Nephron progenitor cell (in vitro differentiated cells): ENCODE measurements at places on chromosomes 2 and 18.

DNA sequence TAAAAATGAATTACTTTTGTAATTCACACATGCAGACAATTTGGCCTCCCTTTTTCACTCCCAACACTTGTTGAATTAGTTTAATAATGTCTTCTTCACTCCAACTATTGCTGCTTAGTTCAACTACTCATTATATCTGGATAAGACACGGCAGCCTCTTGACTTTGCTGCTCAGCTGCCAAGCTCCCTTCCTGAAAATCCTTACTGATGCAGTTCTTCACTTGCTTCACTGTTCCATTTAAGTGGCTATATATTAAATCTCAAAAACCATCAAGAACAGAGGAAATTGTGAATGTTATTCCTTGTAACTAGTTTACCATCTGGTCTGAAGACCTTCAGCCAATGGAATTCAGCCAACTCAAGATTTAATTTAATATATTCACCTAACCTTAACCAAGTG, 127.1 kb downstream of the NCOA1 start:
- H3K4me3 ChIP-seq, result no peak overlapping the region
- DNase-seq, result no peak
- peaks cover 5% of the 10 kb centered on the region for H3K4me1 ChIP-seq
- H3K36me3 ChIP-seq, result peaks cover 1% of the 10 kb centered on the region
- H3K27me3 ChIP-seq, result peaks cover 5% of the 10 kb centered on the region

DNA sequence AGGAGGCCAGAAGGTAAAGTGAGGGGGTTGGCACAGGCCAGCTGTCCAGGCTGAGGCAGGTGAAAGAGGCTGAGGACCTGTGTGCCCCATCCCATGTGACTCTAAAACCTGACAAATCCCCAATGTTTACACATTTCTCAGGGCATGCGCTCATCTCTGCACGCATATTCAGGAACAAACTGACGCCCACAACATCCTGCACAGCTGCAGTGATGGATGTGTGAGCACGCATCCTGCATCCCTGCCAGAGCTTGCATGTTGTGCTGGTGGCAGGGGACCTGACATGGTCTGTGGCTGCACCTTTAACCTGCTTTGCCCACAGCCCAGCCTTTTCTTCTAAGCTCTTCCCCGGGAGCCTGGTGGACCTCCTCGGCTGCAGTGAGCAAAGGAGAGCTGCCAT, 83.1 kb downstream of the FBXO15 start:
- H3K27ac ChIP-seq, result no peak overlapping the region
- H3K4me1 ChIP-seq, result peaks cover 7% of the 10 kb centered on the region
- no peaks in the 10 kb centered on the region for H3K36me3 ChIP-seq
- H3K4me3 ChIP-seq, result no peak overlapping the region
- no peak for DNase-seq

DNA sequence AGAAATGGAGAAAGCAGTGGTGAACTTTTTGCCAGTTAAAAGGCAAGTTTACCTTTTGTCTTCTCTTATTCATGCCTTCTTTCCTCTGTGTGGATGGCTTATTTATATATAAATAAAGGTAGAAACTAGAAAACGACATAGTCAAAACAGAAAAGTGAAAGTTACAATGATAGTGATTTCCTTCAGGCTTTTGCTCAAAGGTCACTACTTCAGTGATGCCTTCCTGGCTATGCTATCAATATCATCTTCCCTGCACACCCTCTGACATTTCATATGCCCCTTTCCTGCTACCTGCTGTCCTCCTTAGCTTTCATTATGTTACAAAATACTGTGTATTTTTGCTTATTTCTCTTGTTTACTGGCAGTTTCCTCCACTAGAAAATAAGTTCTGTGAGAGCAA, 132.0 kb upstream of the NOSTRIN start:
- peak overlapping the region; percentile 87 for H3K27ac ChIP-seq
- H3K36me3 ChIP-seq, result peaks cover 9% of the 10 kb centered on the region
- no peaks in the 10 kb centered on the region for H3K27me3 ChIP-seq
- no peak for DNase-seq
- H3K4me1 ChIP-seq, result no peaks in the 10 kb centered on the region
- no peak overlapping the region for H3K4me3 ChIP-seq

DNA sequence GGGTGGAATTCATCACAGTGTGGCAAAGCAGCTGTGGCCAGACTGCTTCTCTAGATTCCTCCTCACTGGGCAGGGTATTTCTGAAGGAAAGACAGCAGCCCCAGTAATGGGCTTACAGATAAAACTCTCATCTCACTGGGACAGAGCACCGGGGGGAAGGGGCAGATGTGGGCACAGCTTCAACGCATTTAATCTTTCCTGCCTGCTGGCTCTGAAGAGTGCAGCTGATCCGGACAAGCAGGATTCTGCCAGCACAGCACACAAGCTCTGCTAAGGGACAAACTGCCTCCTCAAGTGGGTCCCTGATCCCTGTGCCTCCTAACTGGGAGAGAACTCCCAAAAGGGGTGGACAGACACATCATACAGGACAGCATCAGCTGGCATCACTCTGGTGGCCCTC, 779.9 kb upstream of the CNTNAP5 start:
- H3K4me3 ChIP-seq, result no peak overlapping the region
- no peak for DNase-seq
- H3K27ac ChIP-seq, result no peak overlapping the region
- H3K4me1 ChIP-seq, result no peaks in the 10 kb centered on the region
- no peaks in the 10 kb centered on the region for H3K36me3 ChIP-seq

GRCh38 chr2:239321596-239322415, 79.0 kb downstream of the HDAC4 start:
- peaks cover 77% of the 10 kb centered on the region for H3K36me3 ChIP-seq
- H3K27ac ChIP-seq, result peak overlapping the region; percentile 38
- DNase-seq, result no peak
- no peaks in the 10 kb centered on the region for H3K27me3 ChIP-seq
- peaks cover 65% of the 10 kb centered on the region for H3K4me1 ChIP-seq

DNA sequence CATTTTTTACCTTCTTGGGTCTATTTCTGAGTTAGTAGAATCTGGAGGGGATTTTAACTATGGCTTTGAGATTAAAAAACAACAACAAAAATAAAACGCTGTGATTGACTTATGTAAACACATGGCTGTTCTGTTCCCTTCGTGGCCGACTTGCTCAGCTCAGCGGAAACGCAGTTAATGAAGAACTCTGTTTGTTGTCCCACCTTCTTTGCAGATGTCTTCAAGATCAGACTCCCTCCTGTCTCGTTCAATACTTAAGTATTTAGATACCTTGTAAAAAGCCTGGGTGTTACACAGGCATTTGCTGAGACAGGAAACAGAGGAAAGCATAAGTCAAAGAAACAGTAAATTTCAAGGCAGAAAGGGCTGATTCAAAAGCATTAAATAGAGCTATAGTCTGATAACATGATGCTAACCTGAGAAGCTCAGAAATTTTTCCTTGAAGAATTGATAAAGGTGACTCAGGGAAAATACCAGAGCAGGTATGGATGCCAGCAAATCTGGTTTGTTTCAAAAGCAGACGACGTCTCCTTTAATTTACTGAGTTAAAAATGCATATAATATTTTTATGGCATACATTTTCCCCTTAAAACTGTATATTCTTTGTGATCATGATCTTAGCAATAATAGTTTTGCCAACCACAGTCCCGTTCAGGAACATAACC, 21.7 kb upstream of the POLI start:
- no peak for DNase-seq
- peaks cover 6% of the 10 kb centered on the region for H3K36me3 ChIP-seq
- H3K4me3 ChIP-seq, result peak overlapping the region; percentile 19
- H3K27ac ChIP-seq, result peak overlapping the region; percentile 98
- peaks cover 32% of the 10 kb centered on the region for H3K4me1 ChIP-seq

DNA sequence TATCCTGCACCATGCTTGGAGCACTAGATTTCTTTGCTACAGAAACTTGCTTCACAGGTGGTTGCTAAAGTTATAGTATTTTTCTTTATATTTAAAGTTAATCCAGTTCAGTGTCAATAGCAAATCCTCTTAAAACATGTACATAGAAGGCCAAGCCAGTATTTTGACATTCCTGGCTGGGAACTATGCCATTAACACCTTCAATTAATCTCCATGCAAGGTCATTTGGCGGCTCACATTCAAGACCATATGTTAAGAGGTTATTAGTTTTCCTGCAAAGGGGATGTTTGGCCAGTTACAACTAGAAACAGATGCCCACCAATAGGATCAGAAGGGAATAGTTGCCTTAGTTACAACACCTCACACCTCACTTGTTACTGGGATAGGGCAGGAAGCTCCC, 261.3 kb upstream of the MEIS1 start:
- DNase-seq, result no peak
- H3K4me1 ChIP-seq, result peaks cover 43% of the 10 kb centered on the region
- peaks cover 24% of the 10 kb centered on the region for H3K36me3 ChIP-seq
- H3K27me3 ChIP-seq, result no peaks in the 10 kb centered on the region
- H3K4me3 ChIP-seq, result no peak overlapping the region
- H3K27ac ChIP-seq, result no peak overlapping the region

GRCh38 chr18:63095768-63096167, 223.8 kb downstream of the BCL2 start:
- peaks cover 11% of the 10 kb centered on the region for H3K27me3 ChIP-seq
- no peak for DNase-seq
- peak overlapping the region; percentile 87 for H3K27ac ChIP-seq
- H3K4me3 ChIP-seq, result no peak overlapping the region
- H3K36me3 ChIP-seq, result peaks cover 11% of the 10 kb centered on the region

GRCh38 chr2:181697571-181697970, 17.3 kb upstream of the NEUROD1 start:
- peaks cover 28% of the 10 kb centered on the region for H3K27me3 ChIP-seq
- no peak overlapping the region for H3K27ac ChIP-seq
- peaks cover 5% of the 10 kb centered on the region for H3K4me1 ChIP-seq
- no peak for DNase-seq

DNA sequence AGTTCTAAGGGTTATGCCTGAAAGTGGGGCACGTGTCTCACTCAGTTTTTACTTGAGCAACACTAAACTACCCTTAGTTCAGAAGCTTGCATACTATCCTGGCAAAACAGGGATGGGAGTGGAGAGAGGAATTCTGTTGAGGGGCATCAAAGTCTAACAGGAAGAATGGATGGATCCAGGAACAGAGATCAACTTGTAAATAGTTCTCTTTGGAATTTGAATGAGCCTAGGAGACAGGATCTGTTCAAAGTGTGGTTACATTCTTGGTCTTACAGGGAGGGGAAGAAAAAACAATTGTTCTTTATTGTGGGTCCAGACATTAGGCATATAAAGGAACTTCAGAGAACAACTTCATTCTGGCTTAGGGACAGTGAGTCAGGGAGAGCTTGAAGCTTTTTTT, 560.2 kb downstream of the CNTNAP5 start:
- no peak overlapping the region for H3K4me3 ChIP-seq
- H3K4me1 ChIP-seq, result no peaks in the 10 kb centered on the region
- DNase-seq, result no peak
- peaks cover 2% of the 10 kb centered on the region for H3K27me3 ChIP-seq
- H3K36me3 ChIP-seq, result no peaks in the 10 kb centered on the region
- no peak overlapping the region for H3K27ac ChIP-seq

- H3K4me1 ChIP-seq, result peaks cover 95% of the 10 kb centered on the region
- H3K27ac ChIP-seq, result no peak overlapping the region
- H3K36me3 ChIP-seq, result peaks cover 25% of the 10 kb centered on the region
- peaks cover 7% of the 10 kb centered on the region for H3K27me3 ChIP-seq
- DNase-seq, result no peak
Observed at GRCh38 chr2:176167398-176167797, 10.3 kb downstream of the HOXD3 start.

DNA sequence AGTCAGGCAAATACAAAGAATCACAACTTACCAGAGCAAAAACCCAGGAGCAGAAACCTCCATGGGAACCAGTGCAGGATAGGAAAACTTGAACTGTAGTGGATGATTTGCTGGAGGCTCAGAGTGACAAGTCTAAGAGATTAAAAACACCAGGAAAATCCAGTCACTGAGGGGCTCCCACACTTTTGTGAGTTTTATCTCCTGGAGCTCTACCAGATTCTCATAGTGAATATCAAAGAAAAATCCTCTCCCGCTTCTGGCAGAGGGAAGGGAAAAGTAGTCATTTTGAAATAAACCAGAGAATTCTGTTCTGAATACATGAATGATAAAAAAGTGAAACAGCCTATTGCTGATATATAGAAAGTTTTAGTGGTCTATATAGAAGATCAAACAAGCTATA, 23.1 kb downstream of the NABP1 start:
- H3K27me3 ChIP-seq, result peaks cover 2% of the 10 kb centered on the region
- H3K36me3 ChIP-seq, result peaks cover 13% of the 10 kb centered on the region
- H3K27ac ChIP-seq, result peak overlapping the region; percentile 86
- no peak overlapping the region for H3K4me3 ChIP-seq
- no peak for DNase-seq

GRCh38 chr2:226636586-226636985, 163.0 kb downstream of the IRS1 start:
- no peak overlapping the region for H3K27ac ChIP-seq
- no peak overlapping the region for H3K4me3 ChIP-seq
- peaks cover 11% of the 10 kb centered on the region for H3K36me3 ChIP-seq
- H3K4me1 ChIP-seq, result peaks cover 8% of the 10 kb centered on the region
- DNase-seq, result no peak
- peaks cover 3% of the 10 kb centered on the region for H3K27me3 ChIP-seq

DNA sequence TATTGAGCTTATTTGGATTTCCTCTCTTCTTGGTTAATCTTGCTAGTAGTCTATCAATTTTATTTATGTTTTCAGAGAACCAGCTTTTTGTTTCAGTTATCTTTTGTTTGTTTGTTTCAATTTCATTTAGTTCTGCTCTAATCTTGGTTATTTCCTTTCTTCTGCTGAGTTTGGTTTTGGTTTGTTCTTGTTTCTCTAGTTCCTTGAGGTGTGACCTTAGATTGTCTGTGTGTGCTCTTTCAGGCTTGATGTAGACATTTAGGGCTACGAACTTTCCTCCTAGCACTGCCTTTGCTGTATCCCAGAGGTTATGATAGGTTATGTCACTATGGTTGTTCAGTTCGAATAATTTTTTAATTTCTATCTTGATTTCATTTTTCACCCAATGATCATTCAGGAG, 141.6 kb downstream of the ZNF236 start:
- DNase-seq, result no peak
- H3K36me3 ChIP-seq, result peaks cover 3% of the 10 kb centered on the region
- H3K27me3 ChIP-seq, result no peaks in the 10 kb centered on the region
- no peaks in the 10 kb centered on the region for H3K4me1 ChIP-seq
- no peak overlapping the region for H3K27ac ChIP-seq

- no peak for DNase-seq
- H3K27me3 ChIP-seq, result peaks cover 7% of the 10 kb centered on the region
- no peak overlapping the region for H3K27ac ChIP-seq
- no peak overlapping the region for H3K4me3 ChIP-seq
- no peaks in the 10 kb centered on the region for H3K36me3 ChIP-seq
- peaks cover 16% of the 10 kb centered on the region for H3K4me1 ChIP-seq
Observed at GRCh38 chr2:240377366-240377765, 58.1 kb upstream of the GPC1 start.

DNA sequence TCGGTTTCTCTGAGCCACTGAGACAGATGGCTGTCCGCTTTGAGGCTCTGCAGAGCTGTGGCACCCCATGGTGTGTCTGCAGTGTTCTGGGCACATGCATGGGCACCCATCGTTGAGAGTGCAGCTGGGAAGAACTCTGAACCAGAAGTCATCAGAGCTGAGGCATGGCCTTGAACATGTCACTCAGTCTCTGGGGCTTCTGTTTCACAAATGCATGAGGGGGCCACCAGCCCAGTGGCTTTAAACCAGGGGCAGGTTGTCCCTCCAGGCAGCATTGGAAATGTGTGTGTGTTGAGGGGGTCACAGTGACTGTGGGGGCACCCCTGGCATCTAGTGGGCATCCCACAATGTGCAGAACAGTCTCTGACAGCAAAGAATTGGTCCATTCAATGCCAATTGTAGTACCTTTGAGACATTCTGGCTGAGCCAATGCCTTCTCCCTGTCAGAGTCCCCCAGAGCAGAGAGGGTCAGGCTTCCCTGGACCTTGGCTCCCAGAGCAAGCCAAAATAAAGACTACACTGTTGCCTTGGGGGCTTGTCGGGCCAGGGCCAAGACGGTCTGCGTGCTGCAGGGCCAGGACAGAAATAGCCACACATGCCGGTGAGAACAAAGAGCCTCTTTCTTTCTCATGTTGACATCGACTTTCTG, 9.3 kb upstream of the PSMD1 start:
- no peak for DNase-seq
- peaks cover 8% of the 10 kb centered on the region for H3K4me1 ChIP-seq
- H3K27me3 ChIP-seq, result peaks cover 30% of the 10 kb centered on the region
